ENCODE measurements at places on chromosomes 16 and 17.

DNA sequence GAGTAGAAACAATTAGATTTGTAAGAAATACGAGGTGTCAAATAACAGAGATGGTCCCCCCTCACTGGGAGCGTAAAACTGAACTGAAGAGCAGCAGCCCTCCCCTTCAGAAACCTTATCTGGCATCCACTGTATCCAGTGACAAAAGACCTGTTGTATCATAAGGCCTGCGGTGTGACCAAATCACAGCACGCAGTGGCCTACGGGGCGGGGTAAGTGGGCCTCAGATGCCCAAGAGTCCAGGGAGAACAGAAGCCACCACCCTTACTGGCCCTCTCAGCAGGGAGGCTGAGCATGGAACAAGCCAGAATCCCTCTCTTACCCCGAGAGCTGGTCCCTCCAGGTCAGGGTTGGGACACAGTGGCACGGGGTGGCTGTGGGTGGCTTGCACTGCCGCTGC is 5.5 kb downstream of the JMJD6 start:
- no peak for DNase-seq

DNA sequence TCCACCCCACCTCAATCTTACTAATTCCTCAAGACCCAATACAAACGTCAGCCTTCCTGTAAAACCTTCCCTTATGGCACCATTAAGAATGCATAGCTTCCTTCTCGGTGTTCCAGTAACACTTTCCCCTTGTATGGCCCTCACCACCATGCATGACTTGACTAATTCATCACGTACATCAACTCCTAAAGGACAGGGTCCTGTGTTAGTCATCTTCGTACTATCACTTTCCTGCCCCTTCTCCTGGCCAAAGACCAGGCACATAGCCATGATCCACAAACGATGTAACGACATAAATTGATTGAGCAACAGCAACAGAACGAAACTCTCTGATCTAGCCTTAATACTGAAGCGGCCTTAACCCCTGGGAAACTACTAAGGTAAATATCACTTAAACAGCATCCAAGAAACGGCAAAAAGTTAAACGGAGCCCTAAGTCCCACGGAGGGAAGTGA is 612 bp downstream of the PSMD12 start:
- no peak for DNase-seq

DNA sequence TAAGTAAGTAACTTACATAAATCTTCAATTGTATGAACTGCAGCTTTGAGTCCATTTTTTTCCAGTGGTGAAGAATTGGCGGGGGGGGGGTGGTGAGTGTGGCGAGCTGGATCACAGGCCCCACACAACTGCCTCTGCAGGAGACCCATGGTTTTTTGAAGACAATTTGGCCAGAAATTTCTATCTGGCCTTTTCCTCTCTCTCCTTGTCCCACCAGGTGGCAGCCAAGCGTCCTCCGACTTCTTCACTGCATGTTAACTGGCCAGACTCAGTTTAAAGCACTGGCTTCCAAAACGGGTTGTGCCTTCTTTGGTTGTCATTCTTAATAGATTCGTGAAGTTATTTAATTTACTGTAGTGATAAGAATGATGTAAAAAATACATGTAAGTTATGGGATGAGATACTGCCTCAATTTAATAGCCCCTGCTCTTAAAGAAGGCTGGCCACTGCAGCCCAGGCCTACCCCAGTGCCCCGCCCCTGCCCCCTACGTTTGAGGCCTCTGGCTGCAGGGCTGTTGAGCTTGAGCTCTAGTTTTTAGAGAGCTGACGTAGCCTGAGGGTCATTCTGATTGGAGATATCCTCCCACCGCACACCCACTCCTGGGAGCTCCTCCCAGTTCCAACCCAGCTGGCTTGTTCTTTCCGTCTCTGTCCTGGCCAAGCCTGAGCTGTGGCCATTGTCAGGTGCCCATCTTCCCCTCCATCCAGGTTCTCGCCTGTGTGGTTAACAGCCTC is 36.4 kb downstream of the AKAP1 start:
- DNase-seq, result peak; percentile 43

DNA sequence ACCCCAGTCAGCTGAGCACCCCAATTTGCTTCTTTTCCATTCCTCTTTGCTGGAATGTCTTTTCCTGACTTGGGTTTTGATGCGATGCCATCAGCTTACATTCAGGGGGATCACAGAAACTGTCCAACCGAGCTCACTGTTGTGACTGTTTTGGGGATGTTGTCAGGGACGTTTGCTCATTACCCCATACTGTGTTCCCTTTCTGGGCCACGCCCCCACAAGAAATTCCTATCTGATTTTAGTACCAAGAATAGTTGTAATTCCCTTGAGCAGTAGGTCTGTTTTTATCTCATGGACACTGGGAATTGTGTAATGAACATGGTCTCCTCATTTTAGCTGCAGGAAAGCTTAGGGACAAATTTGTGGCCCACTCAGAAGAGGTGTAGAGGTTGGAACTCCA is 2.6 kb upstream of the NTN1 start:
- no peak for DNase-seq

DNA sequence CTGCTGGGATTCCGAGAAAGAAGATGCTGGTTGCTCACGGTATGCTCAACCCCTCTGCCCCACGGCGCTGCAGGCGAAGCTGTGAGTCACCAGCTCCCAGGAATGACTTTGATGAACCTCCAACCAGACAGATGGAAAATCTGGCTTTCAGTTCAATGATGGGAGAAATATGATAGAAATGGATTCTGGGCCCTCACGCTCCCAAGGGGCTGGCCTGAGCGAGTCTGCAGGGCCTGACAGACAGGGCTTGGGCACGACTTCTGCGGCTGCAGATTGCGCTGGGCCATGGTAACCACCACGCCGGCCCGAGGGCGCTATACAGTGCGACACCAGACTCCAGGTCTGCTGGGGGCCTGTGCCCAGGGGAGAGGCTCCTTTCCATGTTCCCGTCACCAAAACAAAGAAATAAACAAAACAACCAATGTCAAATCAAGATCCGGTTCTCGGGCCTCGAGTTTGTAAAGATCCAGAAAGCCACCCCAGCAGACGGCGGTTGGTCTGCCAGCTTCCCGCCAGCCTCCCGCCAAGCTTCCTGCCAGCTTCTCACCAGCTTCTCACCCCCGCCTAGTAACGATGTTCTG is 11.1 kb upstream of the ABR start:
- no peak for DNase-seq

DNA sequence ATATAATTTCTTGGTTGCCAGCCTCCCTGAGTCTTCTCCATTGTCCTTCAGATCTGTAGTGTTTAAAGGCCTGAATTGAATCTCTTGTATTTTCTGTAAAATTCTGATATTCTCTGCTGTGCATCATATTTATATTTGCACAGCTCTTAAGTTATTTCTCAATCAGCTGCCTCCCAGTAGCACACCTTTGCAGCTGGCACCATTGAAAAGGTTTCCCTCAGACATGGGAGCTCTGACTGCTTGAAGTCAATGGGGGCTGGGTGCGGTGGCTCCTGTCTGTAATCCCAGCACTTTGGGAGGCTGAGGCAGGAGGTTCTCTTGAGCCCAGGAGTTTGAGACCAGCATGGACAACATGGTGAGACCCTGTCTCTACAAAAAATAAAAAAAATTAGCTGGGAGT is 40.4 kb downstream of the PITPNC1 start:
- DNase-seq, result no peak

DNA sequence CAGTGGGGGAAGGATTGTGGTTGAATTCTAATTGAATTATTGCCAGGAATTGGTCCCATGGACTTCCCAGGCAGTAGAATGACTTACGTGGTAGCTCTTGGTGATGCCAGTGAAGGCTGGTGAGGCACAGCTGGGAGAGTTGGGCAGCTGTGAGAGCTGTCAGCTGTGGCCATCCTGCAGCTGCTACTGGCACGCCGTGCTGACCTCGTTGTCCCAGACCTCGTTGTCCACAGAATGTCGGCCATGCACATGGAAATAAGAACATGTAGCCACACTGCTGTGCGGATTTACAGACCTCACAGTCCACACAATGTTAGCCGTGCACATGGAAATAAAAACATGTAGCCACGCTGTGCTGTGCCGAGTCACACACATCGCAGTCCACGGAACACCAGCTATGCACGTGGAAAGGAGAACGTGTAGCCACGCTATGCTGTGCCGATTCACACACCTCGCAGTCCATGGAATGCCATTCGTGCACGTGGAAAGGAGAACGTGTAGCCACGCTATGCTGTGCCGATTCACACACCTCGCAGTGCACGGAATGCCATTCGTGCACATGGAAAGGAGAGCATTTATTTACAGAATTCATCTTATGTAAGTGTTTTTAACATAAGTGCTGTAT is 59.2 kb downstream of the BANP start:
- DNase-seq, result no peak

- DNase-seq, result no peak
Measured at GRCh38 chr17:9279893-9280292, 258.6 kb downstream of the NTN1 start.

DNA sequence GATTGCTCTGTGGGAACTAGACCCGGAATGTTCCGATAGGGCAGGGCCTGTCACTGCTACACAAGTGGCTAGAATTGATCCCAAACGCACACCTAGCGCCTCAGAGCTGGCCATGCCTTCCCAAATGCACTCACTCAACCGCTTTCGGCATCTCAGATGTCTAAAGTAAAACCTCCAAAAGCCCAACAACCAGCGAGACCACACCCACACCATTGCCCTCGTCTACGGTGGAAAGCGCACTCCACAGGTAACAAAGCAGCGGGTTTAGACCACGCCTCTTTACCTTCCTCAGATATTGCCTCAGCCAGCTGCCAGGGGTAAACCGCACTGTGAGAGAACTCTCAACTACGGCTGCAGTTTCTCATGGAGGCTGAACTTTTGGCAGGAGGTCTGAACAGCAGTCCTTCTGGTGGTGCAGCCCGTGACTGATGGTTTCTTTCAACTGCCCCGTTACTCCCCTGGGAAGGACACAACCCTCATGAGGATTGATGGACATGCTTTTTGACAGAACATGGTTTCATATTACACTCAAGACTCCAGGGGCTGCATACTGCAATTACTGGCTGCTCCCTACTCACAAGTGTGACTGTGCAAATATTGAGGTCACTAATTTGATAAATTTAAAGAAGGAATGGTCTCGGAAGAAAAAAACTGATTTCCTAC is 34.5 kb downstream of the USP7 start:
- DNase-seq, result no peak

- DNase-seq, result no peak
Measured at GRCh38 chr17:59361916-59362810, 30.7 kb downstream of the YPEL2 start.

DNA sequence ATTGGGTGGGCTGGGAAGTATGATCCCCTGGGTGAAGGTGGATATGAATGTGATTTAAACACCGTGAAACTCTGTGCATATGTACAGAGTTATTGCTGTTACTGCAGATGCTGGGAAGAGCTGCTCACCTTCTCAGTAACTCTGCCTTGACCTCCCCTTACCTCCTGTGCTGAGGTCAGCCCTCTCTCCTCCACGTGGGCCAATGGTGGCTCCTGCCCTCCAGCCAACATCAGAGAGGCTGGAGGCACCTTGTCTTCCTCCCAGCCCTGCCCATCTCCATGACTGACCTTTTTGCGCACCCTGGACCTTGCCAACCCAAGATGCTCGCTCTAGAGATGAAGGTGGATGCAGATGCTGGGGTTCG is 387 bp upstream of the ASB16 start:
- no peak for DNase-seq

DNA sequence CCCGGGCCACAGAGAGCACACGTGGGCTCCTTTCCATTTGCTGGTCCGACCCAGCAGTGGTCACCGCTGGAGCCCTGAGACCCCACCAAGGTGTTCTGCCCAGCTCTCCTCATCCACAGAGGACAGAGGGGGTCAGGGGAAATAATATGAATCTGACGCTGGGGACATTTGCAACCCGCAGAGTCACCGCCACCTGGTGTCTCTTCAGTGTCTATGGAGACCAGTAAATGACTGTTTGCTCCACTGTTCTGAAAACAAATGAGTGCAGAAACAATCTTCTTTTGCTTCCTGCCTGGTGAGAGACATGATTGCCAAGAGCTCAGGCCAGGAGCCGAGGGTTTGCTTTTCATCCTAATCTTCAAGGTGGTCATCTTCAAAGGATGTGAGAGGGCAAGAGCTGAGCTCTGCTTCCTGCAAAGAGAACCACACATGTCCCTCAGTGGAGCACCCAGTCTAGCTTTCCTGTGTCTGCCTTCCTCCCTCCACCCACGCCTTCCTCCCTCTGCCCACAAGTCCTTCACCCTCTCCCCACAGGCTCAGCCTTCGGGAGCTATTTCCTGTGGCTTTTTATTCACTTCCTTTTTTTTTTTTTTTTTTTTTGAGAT is 14.7 kb upstream of the KLHDC4 start:
- no peak for DNase-seq

DNA sequence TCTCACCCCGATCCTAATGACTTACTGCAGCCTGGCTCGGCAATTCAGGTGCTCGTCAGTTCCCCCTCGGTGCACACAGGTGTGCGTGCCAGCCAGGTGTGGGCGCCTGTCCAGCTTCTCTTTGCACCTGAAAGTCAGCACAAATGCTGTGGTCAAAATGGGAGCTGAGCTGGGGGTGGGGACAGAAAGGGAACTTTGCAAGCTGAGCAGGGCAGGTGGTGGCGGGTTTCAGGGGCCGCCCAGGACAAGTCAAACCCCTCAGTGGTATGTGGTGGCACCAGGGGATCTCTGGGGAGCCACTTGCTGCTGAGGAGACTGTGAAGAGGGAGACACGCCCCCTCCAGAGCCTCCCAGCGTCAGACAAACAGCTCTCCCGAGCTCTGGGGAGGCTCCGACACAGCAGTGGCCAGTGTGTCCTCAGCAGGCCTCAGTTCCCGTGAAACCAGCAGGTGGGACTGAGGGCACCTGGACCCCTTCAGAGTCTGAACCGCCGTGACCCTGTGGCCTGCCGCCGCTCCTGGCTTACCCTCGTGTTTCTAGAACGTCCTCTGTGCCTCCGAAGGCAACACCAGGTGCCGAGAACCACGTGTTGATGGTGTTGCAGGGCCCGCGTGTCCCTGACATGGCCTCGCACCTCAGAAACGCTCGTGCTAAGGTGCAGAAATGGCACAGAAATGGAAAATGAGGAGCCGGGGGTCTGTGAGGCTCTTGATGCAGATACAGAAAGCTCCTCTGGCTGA is 233.5 kb upstream of the TNRC6C start:
- no peak for DNase-seq

DNA sequence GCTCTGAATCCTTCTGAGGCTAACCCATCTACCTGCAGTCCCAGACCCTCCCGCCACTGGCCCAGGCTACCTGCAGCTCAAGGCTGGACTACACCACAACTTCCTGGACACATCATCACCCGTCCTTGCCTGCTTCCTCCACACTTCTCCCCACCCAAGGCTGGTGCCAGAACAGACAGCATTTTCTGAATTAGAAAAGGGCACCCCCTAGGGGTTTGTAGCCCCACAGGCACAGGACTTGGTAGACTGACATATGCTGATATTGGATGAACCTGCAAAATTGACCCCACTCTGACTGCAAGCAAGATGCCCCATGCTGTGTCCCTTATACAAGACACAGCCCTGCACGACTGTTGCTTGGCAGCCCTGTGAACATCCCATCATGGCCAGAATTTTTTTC is 271.5 kb upstream of the C16orf82 start:
- DNase-seq, result no peak

GRCh38 chr16:2081201-2082084 is 33.7 kb downstream of the TSC2 start:
- no peak for DNase-seq

GRCh38 chr17:45004388-45004787 is 36.3 kb upstream of the C1QL1 start:
- DNase-seq, result no peak

Measured in NCI-H1694 (cell line).